Astrocyte (in vitro differentiated cells and primary cell): ENCODE measurements at places on chromosomes 7 and 10. TPM values are rescaled to one million over a fixed set of nuclear protein-coding genes. Genes with fewer than 3 reads are reported as not detected.

The SAMD9 gene
- 64.4 and 77.1 TPM in 2 replicates for total RNA-seq

The ARHGAP22 gene
- total RNA-seq: 4.7 and 6.2 TPM in 2 replicates

The KCND2 gene
- 0.24 and 0.30 TPM in 2 replicates for total RNA-seq

The GBX1 gene
- not detected in 2 replicates for total RNA-seq

The DRGX gene
- not detected in 2 replicates for total RNA-seq

The TMEM26 gene
- total RNA-seq: 0.18 and 0.31 TPM in 2 replicates

The KLF14 gene
- total RNA-seq: 0.07 TPM in 1 of 2 replicates, not detected in the other

The MYOZ1 gene
- total RNA-seq: 2.2 TPM in 2 replicates

The FGFR2 gene
- total RNA-seq: 10.6 and 11.8 TPM in 2 replicates

The FBXL13 gene
- total RNA-seq: 1.2 and 1.6 TPM in 2 replicates

The CDHR3 gene
- total RNA-seq: 1.8 and 3.1 TPM in 2 replicates

The ITIH5 gene
- 3.7 and 4.0 TPM in 2 replicates for total RNA-seq

The ACTR3C gene
- total RNA-seq: 0.25 TPM in 1 of 2 replicates, not detected in the other

The CLDN4 gene
- total RNA-seq: 13.7 and 32.5 TPM in 2 replicates

The FXYD4 gene
- not detected in 2 replicates for total RNA-seq

The EN2 gene
- not detected in 2 replicates for total RNA-seq

The FAM131B gene
- 7.6 and 8.0 TPM in 2 replicates for total RNA-seq

The GNGT1 gene
- total RNA-seq: not detected in 2 replicates

The NME8 gene
- total RNA-seq: not detected in 2 replicates
